CD4-positive, alpha-beta T cell (primary cell): ENCODE measurements at places on chromosomes 5 and 9.

DNA sequence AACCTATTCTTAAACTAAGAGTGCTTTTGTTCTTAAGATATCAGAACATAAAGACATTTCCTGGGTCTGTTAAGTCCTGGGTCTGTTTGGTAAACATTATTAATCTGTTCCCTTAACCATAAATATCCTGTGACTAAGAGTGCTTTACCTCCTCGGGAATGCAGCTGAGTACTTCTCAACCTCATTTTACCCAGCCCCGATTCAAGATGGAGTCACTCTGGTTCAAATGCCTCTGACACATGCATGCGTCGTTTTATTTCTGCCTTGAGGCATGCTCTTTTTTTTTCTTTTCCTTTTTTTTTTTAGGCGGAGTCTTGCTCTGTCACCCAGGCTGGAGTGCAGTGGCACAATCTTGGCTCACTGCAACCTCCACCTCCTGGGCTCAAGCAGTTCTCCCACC is 39.8 kb upstream of the FBXL17 start:
- DNase-seq = no peak

DNA sequence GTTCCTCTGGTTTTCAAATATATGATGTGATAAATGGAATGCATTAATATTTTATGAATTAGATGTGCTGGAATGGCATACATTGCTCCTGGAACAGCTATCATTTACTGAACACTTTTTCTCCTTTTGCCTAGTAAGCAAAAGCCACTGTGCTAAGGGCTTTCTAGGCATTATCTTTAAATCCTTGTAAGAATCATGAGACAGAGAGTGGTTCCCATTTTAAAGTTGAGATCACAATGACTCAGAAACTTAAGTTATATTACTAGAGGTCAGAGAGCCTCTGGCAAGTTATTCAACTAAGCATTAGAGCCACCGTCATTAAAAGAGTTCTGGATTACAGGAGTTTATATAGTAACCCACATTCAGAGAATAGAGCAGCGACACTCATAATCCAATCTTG is 26.7 kb upstream of the FSD1L start:
- DNase-seq = no peak

DNA sequence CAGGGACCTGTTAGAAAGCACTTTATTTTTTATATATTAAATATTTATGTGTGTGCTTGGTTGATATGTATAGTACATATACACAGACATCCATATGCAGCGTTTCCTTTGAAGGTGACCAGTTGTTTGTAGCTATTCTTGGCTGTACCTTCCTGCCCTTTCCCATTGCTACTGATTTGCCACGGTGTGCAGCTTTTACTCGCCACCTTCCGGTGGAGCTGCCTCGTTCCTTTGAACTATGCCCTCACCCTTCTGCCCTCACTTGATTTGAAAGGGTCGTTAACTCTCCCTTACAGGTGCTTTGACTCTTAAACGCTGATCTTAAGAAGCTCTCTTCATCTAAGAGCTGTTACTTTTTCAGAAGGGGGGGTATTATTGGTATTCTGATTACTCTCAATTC is 20.5 kb downstream of the RGMB start:
- DNase-seq = no peak

- no peak for DNase-seq
Observed at GRCh38 chr9:100281676-100282387, 70.9 kb downstream of the TEX10 start.

GRCh38 chr5:154461531-154461930 is 15.7 kb downstream of the SAP30L start:
- no peak for DNase-seq

DNA sequence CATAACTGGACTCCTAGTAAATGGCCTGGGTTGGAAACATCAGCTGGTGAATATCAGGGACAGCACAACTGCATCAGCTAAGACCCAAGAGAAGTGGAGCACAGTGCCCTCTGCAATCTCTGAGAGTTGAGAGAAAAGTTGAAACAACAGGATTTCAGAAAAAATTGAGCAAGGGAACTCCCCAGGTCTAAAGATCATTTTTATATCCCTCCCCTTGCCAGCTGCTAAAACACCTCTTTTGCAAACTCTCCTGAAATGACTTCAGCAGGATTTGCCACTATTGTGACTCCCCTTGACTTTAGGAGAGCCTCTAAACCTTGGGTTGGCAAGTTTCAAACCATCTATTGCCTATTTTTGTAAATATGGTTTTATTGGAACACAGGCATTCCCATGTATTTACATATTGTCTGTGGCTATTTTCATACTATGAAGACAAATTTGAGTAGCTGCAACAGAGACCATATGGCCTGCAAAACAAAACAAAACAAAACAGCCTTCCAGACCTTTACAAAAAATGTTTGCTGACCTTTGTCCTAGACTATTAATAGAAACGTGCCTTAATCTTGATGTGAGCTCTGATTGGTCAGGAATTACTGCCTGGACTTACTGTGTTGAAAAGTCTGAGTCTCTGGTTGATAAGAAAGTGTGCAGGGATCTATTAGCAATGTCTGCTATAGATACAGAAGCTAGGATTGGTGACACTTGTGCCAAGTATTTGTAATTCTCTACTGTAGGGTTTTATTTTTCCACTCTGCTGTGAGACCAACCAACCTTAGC is 37.7 kb upstream of the PLPPR1 start:
- DNase-seq = no peak

GRCh38 chr5:74275171-74275992 is 365.1 kb downstream of the ENC1 start:
- DNase-seq = no peak

DNA sequence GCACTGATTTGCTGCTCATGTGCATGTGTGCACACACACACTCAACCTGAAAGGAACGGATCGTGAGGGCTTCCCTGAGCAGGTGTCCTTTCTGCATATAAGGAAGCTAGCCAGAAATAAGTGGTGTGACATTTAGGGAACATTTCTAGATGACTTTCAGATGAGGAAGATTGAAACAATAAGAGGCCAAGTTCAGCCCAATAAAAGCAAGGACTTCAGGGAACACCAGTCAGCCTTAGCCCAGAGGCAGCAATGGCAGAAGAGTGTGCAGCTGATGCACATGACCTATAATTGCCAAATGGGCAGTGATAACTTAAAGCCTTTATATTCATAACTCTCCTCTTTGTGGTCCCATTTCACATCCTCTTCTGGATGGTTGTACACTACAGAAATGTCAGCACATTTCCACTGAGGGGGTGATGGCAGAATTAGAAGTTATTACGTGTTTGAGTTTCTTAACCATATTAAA is 255.5 kb downstream of the TRIM32 start:
- DNase-seq = no peak

- DNase-seq = no peak
Observed at GRCh38 chr9:98572054-98572627, 136.6 kb downstream of the GABBR2 start.

DNA sequence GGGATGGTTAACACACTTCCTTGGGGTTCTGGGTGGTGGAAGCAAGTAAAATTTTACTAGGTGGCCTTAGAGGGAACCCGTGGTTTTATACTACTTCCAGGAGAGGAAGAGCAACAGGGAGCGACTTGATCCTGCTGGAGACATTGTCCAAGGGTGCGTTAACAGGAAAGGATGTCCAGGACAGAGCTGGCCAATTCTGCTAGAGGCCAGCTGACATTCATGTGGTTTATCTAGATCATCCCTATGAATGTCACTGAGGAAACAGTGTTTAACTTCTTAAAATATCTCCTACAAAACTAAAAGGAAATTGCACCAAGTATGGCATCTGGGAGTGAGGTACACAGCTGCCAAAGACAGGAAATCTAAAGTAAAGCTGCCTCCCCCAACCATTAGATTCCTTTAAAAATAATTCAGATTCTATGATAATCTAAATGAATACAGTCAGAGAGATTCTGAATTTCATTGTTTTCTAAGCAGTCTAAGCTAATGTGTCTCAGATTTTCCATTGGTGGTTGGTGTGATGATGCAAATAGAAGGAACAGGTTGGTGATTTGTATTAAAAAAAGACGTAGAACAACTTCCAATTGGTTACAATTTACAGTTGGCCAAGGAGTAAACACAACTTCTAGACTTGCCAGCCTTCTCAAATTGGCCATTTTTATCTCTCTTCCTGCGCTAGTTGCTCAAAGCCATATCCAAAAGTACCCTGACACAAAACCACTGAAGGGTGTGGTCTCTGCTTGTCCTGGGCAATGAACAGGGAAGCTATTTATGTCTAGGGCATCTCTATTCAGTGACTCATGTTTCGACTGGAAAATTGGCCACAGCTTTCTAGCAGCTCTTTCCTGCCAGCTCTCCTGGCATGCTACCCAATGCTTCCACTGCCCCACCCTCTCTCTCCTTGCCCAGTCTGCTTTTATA is 574.7 kb upstream of the MEF2C start:
- DNase-seq = no peak

DNA sequence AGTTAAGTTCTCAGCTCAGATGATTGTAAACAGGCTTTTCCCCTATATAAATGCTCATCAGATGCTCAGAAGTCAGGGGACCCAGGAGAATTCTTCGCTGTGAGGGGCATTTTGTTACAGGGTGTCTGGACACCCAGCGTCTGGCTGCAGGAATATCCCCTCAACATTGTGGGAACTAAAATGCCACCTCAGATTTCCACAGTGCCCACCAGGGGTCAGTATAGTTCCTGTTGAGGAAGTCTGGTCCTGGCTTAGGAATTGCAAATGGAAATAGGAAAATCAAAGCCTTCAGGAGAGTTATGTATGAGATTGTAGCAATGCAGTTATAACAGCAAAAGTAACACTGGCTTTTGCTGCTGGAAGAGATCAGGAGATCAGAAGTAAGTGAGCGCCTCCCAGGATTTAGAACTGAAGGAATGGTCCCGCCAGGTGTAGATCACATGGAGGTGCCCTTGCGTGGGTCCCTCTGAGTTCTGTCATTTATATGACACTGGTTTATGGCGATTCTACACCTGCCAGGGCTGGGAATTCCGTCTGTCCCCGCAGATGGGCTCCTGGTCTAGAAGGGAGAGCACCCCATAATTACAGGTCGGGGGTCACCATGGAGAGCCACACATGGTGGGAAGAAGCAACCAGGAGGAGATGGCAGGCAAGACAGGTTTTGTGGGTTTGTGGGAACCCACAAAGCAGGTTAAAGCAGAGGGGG is 47.1 kb upstream of the CTSL start:
- DNase-seq = peak; percentile 27

DNA sequence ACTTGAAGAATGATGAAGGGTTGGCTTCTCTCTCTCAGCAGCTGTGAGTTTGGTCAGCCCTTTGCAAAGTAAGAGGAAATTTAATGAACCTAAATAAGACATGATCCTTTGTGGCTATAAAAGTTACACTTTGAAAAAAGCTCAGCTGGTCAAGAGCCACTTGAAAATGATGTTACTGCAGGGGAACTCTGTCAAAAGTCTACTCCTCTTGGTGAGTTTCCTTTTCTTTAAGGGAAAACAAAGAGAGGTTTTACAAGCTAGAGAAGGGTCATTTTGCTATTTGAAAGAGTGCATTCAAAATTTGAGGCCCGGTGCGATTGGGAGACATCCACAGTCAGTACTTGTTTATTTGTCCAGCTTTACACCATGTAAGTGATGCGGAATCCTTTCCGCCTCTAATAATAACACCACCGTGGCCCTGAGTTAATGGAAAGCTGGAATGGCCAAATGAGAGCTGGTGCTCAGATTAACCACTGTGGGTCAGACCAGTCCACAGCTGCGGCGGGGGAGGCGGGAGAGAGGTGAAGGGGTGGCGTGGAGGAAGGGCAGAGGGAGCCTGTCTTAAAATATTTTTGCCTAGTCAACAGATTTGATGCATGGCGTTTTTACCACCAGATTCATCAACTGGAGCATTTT is 404.0 kb downstream of the TLE4 start:
- no peak for DNase-seq

DNA sequence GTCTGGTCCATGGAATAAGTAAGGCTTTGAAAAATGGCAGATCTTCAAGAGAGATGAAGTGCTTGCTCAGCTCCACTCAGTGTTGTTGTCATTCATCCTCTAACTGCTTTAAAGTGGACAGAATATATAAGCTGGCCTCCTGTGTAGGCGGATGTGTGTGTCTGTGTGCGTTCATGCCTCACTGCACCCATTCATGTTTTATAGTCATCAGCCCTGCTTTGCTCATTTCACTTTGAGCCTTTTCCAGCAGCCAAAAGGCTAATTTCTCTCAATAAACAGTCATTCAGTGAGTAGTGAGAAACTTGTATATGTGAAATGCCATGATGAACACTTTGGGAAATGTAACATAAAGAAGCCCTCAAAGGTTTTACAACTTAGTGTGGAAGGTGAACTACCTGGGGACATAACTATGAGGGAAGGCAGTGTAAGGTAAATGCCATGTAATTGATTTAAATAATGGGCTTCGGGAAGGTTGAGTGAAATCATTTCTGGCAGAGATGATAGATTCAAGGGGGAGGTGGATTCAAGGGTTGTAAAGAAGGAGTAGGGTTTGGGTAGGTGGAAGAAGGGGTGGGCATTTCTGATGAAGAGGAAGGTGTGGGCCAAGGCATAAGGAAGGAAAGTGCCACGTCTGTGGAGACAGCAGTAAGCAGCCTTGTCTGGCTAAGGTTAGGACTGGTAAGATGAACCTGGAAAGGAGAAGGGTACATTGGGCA is 15.7 kb downstream of the TTC23L start:
- no peak for DNase-seq

DNA sequence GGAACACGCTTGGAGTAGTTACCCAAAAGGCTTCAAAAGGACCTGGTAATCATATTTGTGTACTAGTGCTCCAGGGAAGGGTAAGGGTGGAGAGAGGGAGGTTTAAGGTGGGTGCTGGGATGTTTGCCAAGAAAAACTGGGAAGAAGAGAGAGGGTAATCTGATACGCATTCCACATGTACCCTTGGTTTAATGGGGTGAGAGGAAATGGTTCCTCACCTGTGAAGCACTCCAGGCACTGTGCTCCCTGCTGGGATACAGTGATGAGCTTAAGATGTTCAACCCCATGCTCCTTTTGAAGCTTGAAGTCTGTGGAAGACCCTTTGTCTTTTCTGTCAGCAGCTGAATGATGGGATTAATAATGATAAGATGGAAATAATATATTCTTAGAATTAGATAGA is 98.4 kb downstream of the COX7C start:
- no peak for DNase-seq

GRCh38 chr9:136944212-136944518 is 373 bp downstream of the FBXW5 start:
- no peak for DNase-seq

GRCh38 chr5:17221843-17222636 is 4.6 kb downstream of the BASP1 start:
- no peak for DNase-seq

- no peak for DNase-seq
Observed at GRCh38 chr5:109852371-109853155, 162.8 kb downstream of the MAN2A1 start.

DNA sequence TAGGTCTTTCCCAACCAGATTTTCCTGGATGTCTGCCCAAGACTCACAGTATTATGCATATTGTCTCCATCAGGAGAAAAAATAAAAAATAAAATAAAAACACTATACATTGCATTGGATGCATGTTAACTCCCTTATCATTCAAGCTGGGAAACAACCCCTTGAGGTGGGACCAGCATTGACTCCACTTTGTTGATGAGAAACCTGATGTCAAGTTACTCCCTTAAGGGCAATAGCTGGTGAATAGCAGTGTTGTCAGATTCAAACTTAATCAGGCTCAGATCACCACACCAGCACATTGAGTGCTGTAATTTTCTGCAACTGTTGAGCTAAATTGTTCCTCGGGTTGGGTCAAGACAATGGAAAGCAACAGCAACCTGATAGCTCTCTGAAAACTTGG is 264.0 kb upstream of the TRIM32 start:
- no peak for DNase-seq
